CD4-positive, alpha-beta T cell treated with Interferon alpha-2 for 1 hour (primary cell): ENCODE measurements at places on chromosomes 7 and 10.

- no peak for DNase-seq
Observed at GRCh38 chr10:113096128-113096996, 146.3 kb downstream of the TCF7L2 start.

DNA sequence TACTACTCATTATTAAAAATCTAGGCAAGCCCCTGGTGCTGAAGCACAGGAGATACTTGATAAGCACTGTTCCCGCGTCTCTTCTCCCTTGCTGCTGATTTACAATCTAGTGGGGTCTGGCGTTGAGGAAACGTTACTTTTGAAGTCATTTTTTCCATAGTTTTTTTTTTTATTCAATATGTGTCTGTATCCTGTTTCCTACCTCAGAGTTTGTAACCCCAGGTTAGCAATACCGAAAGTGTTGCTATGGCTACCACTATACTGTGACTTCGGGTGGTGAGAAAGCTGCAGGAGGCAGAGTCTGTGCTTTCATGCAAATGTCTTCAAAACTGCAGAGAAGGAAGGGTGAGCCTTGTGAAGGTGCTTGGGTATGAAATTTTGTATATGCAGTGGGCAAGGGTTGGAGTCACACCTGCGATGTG is 458.8 kb upstream of the GHITM start:
- DNase-seq = peak; percentile 31

DNA sequence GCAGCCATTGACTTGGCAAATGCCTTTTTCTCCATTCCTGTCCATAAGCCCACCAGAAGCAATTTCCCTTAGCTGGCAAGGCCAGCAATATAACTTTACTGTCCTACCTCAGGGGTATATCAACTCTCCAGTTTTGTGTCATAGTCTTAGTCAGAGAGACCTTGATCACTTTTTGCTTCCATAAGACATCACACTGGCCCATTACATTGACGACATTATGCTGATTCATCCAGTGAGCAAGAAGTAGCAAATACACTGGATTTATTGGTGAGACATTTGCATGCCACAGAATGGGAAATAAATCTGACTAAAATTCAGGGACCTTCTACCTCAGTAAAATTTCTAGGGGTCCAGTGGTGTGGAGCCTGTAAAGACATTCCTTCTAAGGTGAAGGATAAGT is 649.7 kb upstream of the ANKRD30A start:
- DNase-seq = no peak

- no peak for DNase-seq
Observed at GRCh38 chr10:88931548-88931947, 21.0 kb downstream of the ACTA2 start.

- no peak for DNase-seq
Observed at GRCh38 chr7:148480479-148481146, 110.0 kb upstream of the C7orf33 start.

GRCh38 chr7:134113655-134114054 is 13.5 kb upstream of the LRGUK start:
- no peak for DNase-seq

DNA sequence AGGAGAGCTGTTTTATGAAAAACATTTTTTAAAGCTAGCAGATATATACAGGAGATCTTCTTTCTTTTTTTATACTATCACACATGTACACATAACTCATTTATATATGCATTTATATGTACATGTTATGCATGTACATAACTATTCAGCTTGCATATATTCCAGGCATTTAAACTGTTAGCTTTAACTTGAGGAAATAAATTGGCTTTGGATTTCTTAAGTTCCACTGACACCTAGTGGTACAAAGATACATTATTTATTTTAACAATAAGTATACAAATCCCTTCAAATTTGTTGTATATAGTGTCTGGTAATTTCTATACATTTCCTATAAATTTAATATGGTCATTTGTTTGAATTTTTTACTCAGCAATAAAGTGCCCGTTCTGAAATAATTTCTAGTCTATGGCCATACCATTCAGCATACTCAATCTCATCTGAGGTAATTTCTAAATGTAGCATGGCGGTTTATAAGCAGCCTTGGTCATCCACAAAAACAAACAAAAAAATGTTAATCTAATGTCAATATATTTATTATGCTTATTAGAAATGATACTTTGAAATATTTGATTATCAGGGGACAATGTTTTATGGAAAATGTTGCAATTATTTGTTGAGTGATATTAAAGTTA is 11.6 kb downstream of the ZDHHC6 start:
- peak; percentile 32 for DNase-seq

- DNase-seq = no peak
Observed at GRCh38 chr10:133131053-133131452, 29.0 kb upstream of the KNDC1 start.

DNA sequence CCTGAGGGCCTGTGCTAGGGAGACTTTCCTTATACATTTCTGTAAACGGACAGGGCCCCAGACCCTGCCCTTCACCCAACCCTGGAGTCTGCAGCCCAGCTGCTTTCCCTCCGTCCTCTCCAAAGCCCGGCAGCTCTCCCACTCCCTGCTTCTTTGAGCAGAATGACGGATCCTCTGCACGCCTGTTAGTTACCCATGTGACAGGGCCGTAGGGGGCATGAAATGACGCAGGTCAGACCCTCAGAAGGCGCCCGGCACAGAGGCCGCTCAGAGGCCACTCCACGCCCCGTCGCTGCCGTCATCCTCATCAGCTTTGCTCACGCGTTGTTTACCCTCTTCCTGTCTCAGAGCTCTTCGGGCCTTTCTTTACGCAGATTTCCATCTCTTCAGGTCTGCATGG is 60.2 kb upstream of the MKRN1 start:
- DNase-seq = no peak

DNA sequence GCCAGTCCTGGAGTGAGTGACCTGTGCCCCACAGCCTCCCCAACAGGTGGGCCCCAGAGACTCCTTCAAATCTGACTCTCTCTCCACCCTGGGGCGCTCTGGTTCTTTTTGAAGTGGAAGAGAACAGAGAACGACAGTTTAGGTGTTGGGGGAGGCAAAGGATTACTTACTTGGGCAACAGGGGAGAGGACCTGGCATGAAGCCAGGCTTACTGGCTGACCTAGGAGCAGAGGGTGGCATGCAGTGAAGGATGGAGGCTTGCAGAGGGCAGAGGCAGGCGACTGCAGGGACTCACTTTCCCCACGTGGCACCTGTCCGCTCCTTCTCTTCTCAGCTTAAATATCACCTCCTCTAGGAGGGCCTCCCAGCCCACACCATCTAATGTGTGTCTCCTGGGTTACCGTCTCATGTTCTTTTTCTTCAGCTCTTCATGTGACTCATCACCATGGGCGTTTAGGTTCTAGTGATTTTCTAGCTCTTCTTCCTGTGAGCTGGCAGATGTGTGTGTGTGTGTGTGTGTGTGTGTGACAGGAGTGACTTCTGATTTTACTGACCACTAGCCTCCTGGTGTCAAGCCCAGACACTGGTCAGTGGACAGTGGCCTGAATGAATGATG is 15.5 kb downstream of the LZTS2 start:
- DNase-seq = no peak

DNA sequence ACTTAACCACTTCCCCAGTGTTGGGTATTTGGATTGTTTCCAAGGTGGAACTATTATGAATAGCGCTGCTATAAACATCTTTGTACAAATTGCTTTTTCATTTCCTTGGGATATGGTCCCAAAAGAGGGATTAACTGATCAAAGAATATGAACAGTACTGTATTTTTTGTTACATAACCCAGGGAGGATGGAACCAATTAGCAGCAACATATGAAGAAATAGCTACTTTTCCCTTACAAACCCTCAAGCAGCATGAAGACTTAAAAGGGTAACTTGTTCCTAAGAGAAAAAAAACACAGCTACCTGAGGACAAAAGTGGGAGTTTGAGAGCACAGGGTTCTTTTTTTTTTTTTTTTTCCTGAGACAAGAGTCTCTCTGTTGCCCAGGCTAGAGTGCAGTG is 13.1 kb upstream of the TLX1 start:
- DNase-seq = no peak

- no peak for DNase-seq
Observed at GRCh38 chr7:82141427-82141826, 302.1 kb downstream of the CACNA2D1 start.

DNA sequence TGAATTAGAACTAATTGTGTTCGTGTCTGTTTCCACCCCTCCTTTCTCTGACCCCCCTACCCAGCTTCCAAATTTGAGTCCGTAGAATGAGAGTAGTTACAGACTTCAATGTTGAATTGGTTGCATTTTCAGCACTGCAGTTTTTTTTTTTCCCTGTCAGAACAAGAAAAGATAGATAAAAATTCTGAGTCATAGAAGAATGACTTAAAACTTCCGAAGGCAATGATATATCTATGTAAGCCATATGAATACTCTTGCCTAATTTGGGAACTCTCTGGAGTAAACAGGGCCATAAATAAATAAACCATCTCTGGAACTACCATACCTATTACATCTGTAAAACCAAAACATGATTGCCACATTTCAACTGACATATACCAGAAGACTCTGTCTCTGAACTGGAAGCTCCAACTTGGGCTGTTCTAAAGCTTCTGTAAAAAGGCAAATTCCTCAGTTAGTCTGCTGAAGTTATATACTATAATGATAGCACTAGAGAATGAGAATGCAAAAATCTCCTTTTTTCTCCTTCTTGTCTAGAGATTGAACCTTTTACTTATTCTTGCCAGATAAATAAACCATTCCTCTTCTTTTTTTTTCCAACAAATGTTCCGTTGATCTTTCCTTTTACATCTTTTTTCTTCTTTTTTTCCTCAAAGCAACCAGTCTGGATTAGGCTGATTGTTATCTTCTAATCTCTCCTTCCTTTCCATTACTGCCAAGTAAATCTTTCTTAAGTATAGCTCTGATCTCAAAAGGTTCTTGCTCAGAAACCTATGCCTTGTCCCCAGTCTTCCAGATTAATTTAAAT is 23.5 kb downstream of the VCL start:
- no peak for DNase-seq

DNA sequence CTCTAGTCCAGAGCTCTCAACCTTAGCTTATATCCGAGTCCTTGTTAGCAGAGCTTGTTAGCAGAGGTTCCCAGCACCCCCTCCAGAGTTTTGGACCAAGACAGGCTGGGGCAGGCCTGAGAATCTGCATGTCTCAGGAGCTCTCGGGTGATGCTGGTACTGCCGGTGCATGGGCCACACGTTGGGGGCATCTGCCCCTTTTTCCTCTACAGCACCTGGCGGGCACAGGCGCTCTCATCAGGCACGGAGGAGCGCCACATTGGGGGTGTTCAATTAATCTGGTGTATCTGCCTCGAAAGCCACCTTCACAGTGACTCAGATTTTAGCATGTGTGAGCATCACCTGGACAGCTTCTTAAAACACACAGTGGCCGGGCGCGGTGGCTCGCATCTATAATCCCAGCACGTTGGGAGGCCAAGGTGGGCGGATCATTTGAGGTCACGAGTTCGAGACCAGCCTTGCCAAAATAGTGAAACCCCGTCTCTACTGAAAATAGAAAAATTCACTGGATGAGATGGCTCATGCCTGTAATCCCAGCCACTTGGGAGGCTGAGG is 117.7 kb downstream of the ELFN1 start:
- DNase-seq = no peak

DNA sequence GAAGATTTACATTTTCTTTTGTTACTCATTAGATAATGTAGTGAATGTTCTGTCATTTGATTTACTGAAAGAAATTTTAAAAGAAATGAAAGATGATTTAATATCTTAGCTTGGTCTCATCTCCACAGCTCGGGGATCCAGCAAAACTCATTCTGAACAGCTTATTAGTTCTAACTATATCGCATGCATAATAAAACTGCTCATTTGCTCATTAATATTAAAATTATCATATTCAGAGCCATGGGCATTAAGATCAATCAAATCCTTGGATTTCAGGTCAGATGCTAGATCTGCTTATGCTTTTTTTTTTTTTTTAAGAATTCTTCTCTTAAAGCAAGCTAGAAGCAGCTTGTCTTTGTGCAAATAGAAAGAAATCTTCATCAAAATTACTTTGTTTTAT is 246.1 kb downstream of the FOXP2 start:
- no peak for DNase-seq

- DNase-seq = no peak
Observed at GRCh38 chr10:1119027-1119426, 62.8 kb downstream of the WDR37 start.

DNA sequence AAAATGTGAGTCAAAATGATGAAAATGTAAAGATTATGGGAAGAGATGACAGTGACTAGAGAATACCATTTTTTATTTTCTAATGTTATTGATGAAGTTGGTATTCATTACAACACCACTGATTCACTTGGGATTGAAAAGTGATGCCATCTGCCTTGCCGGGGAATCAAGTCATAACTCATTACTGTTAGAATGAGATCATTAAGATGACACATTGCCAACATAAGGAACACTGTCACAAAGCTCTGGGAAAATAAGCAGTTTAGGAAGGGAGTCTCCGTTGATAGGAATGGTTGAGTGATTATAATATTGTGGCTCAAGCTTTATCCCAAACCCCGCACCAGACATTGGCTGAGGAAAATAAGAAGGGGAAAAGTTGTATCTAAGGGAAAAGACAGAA is 121.5 kb upstream of the PLPP4 start:
- DNase-seq = no peak

- DNase-seq = no peak
Observed at GRCh38 chr7:129918922-129919321, 33.8 kb downstream of the UBE2H start.

DNA sequence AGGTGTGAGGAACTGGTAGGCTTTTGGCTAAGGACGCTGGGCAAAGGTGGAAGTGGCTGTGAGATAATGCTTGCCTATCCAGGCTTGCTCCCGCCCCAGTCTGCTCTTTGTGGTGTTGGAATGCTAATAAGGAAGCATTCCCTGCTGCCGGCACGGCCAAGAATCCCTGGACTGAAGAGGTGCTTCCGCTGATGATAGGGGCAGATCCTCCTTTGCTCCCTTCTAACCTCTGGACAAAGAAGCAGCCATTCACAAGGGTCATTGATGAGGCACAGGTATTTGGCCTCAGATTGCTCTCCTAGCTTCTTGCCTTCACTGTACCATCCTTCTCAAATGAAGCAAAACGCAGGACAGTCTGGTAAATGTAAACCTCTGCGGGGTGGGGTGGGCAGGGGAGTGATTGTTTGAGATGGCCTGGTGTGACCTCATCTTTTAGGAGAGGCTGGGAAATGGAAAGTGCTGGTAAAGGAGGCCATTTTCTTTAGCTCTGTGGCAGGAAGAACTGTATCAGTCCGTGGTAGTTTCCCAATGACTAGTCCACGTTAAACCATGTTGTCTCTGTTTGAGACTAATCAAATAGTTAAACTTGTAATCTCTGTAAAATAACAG is 1.7 kb downstream of the PGAM1 start:
- DNase-seq = no peak

GRCh38 chr7:95715274-95715673 is 57.1 kb upstream of the DYNC1I1 start:
- no peak for DNase-seq

GRCh38 chr7:113004726-113005454 is 81.7 kb downstream of the GPR85 start:
- no peak for DNase-seq
